ENCODE measurements at places on chromosomes 13 and 19. TPM values are rescaled to one million over a fixed set of nuclear protein-coding genes. Genes with fewer than 3 reads are reported as not detected.

- DNase-seq = peak; percentile 51
These were observed 22.3 kb downstream of the TMEM161A start for GRCh38 chr19:19115954-19116353.

DNA sequence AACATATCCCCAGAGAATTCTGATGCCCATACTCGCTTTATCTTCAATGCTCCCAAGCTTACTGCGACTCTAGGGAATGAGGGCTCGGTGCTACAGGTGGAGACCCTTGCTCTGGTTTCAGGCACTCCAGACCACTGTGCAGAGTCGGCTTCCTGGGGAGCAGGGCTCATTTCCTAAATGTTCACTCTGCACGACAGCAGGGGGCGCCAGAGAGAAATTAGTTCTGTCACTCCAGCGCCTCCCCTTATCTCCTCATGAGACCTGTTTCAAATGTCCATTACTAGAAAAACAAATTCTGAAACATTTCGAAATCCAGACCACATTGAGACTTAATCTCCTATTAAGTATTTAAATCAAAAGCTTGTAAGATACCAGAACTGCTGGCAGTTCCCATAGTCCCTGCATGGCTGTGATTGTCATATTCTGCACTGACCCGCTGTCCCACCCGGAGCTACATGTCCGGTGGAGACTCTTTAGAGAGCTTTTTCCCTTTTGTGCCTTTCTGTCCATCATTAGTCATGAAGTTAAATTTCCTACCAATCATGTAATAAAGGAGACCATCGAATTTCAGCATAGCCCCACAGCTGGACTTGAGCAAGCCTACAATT lies 22.4 kb downstream of the EPSTI1 start:
- DNase-seq = peak; percentile 78

GRCh38 chr13:61110732-61111131 lies 304.9 kb downstream of the PCDH20 start:
- DNase-seq = no peak

The ARHGAP33 gene
- total RNA-seq = 0.44 TPM

GRCh38 chr13:91360246-91360751 lies 12.8 kb downstream of the MIR17HG start:
- no peak for DNase-seq

DNA sequence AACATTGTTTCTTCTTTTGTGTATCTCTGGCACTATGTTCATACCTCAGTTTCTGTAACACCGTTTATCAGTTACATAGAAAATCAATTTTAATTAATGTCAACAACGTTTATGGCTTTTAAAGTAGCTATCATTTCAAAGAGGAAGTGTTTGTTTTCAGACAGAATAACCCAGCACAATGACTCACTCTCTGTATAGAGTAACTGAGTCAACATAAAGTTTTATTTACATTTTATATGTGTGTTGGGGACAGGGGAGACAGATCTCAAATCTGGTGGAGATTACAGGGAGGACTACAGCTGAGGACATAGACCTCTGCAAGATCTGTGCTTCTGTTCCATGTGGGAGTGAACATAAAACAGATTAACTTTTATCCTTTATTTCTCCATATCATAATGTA lies 2590.1 kb downstream of the PCDH9 start:
- peak; percentile 2 for DNase-seq

The TEX30 gene
- 30.8 TPM for total RNA-seq

- DNase-seq = no peak
These were observed 87.6 kb downstream of the RNF17 start for GRCh38 chr13:24851546-24851945.
